GM23248 (cell line): ENCODE measurements at places on chromosomes 7 and 10. TPM values are rescaled to one million over a fixed set of nuclear protein-coding genes. Genes with fewer than 3 reads are reported as not detected.

Gene DPCD
- 59.9 and 65.6 TPM in 2 replicates for polyA plus RNA-seq

Gene RSPH10B2
- polyA plus RNA-seq: not detected in 2 replicates

Gene VAX1
- polyA plus RNA-seq: not detected in 2 replicates

Gene PRRT4
- polyA plus RNA-seq: not detected in 2 replicates

Gene NODAL
- polyA plus RNA-seq: not detected in 2 replicates

Gene ATP6V0A4
- 0.35 and 0.43 TPM in 2 replicates for polyA plus RNA-seq

Gene CARD11
- polyA plus RNA-seq: not detected in 2 replicates

Gene ERVW-1
- polyA plus RNA-seq: not detected in 2 replicates

Gene MMD2
- not detected in 2 replicates for polyA plus RNA-seq
